ENCODE measurements at places on chromosomes 1 and 21.

DNA sequence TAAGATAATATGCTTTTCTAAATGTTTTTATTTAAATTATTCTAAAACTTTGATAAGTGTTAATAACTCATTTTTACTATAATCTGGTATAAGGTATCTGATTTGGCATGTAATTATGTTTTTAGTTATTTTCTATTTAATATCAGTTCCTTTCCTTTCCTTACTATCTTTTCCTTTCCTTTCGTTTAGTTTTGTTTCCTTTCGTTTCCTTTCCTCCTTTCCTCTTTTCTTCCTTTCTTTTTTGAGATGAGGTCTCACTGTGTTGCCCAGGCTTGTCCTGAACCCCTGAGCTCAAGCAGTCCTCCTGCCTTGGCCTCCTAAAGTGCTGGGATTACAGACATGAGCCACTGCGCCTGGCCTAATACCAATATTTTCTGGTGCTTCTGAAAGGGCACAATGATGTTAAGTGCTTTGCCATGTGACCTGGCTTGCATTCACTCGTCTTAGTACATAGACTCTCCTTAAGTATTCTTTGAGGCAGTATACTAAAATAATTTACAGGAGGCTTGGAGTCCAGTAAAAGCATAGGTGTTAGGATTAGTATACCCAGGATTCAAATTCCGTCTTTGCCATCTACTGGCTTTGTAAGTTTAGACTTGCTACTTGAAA is 18.7 kb downstream of the MIER1 start:
- no peak for DNase-seq

- DNase-seq, result no peak
Observed at GRCh38 chr1:109246141-109246551, 3.2 kb upstream of the CELSR2 start.

- DNase-seq, result no peak
Observed at GRCh38 chr1:162040657-162041056, 17.0 kb upstream of the OLFML2B start.

- DNase-seq, result no peak
Observed at GRCh38 chr1:247337250-247337746, 5.6 kb upstream of the ZNF496 start.

DNA sequence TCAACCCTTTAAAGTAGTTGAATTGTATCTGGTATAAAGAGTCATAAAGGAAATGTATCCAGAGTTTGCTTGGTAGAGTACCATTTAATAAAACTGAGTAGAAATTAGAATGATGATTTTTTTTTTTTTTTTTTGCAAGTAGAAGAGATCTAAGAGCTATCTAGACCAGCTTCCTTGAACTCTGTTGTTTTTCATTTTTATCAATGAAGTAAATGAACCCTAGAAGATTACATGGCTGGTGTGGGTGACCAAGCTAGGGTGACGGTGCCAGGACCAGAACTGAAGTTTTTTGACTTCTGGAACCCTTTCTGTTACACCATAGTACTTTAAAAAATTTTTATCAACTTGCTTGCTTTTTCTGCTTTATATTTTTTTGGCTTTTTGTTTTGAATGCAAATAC is 36.9 kb downstream of the MACO1 start:
- DNase-seq, result no peak

DNA sequence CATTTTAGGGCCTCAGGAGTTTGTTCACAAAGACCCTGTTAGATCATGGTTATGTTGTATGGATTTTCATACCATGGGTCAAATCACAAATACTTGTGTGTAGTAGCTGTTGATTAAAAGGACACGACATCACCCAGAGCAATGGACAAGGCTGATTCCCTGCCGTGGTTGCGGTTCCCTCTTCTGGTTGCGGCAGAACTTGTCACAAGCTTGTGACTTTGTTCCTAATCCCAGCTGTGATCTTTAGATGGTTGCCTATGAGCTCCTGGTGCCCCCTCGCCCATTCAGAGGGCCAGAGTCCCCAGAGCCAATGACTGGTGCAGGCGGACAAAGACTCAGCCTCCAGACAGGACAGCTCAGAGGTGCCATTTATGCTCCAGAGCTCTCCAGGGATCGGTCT is 11.8 kb upstream of the SDHB start:
- DNase-seq, result no peak

DNA sequence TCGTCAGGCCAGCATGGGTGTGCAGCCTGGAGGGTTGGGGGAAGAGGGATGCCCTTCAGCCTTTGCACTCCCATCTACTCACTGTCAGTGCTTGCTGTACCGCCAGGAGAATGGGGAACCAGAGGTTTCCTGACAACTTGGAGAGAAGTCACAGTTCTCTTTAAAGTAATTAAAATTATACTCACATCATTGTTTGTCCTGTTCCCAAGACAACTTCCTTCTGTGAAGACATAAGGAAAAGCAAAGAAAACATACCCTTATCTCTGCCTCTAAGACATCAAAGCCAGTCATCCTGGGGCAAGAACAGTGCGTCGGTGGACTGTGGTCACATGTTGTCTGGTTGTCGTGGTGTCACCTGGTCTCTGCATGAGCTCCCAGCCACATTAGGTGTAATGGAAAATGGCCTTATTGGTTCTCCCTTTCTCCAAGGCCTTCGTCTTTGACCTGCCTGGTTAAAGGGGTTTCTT is 17.6 kb downstream of the TRAF5 start:
- no peak for DNase-seq

GRCh38 chr1:183454377-183454776 is 17.9 kb upstream of the SMG7 start:
- no peak for DNase-seq

- DNase-seq, result no peak
Observed at GRCh38 chr21:46187814-46188213, 3.6 kb upstream of the SPATC1L start.

- peak; percentile 59 for DNase-seq
Observed at GRCh38 chr1:11664336-11665065, 501 bp downstream of the FBXO6 start.

DNA sequence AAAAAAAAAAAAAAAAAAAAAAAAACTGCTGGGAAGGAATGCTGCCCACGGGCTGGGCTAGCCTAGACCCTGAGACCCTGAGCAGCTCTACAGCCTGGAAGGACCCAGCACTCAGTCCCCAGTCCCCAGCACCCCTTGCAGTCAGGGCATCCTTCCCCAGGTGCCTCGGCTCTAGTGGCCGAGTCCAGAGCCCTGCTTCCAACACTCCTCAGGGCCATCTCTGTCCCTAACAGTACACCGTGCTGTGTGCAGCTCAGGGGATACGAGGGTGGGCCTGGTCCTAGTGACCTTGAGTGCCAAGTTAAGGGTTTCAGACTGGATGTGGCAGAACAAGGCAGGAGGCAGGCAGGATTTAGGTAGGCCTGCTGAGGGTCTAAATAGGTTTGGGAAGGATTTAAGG is 50.2 kb upstream of the LRP8 start:
- no peak for DNase-seq

- DNase-seq, result no peak
Observed at GRCh38 chr1:245566952-245567351, 412.2 kb downstream of the KIF26B start.

DNA sequence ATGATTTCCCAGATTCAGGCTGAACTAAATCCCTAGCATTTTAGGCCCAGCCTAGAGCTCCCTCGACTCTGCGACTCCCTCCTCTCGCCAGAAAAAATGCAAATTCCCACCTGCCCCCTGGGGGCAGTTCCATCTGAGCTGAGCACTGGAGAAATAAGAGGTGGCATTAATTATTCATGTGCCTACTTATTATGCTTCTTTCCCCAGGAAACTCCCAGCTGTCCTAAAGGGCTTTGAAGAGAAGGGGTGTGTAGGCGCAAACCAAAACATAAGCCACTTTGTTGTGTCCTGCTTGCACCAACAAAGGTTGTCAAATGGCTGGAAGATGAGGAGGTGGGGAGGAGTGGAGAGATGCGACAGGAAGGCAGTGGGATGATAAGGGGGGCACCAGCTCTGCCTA is 41.4 kb upstream of the GOLT1A start:
- DNase-seq, result no peak

GRCh38 chr21:39300587-39300986 is 12.8 kb downstream of the BRWD1 start:
- DNase-seq, result no peak

- DNase-seq, result no peak
Observed at GRCh38 chr21:18142655-18143054, 102.0 kb upstream of the CHODL start.

DNA sequence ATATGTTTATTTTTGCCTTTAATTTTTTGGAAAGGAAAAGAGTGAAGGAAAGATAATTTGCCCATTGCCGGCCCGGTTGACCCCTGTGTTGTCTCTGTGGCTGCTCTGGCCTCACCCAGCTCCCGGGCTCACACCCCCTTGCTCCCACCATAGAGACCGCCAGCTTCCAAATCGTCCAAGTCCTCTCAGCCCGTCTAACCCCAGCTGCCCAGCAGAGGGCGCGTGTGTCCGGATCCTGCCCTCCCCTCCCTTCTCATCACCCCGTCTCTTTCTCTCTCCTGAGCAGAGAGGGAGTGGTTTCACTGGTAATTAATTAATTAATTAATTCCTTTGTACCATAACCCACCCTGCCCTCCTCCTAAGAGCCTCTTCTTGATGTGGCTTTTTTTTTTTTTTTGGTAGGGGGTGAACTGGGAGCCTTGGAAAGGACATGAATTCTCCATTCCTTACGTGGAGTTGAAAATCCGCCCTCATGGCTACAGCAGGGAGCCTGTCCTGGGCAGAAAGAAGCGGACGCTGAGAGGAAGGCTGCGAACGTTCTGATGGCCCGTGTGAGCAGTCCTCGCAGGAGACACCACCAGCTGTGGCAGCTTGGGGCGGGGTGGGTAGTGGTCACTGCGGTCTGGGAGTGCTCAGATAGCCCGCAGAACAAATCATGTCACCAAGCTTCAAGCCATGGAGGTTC is 45.9 kb downstream of the KIAA0040 start:
- peak; percentile 72 for DNase-seq

GRCh38 chr1:220325306-220325995 is 53.2 kb upstream of the RAB3GAP2 start:
- DNase-seq, result no peak

- DNase-seq, result no peak
Observed at GRCh38 chr1:55955016-55955621, 624.2 kb downstream of the PLPP3 start.

DNA sequence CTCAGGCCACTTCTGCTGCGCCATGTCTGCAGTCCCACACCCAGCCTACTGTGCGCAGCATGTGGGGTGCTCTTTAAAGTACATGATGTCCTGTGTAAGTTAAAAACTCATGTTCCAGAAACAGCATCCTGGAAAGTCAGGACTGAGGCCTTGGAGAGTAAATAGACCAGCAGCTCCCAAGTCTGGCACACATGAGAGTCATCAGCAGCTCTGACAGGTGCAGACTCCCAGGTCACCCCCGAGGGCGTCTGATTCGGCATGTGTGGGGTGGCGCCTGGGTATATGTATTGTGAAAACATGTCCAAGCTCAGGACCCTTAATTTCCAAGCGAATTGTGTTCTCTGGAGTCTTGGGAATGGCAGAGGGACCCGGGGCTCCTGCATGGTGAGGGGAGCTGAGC is 120.1 kb upstream of the RUNX3 start:
- no peak for DNase-seq

DNA sequence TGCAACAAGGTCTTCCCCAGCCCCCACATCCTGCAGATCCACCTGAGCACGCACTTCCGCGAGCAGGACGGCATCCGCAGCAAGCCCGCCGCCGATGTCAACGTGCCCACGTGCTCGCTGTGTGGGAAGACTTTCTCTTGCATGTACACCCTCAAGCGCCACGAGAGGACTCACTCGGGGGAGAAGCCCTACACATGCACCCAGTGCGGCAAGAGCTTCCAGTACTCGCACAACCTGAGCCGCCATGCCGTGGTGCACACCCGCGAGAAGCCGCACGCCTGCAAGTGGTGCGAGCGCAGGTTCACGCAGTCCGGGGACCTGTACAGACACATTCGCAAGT is 3.8 kb downstream of the ZBTB18 start:
- no peak for DNase-seq

GRCh38 chr1:115596080-115596780 is 45.5 kb upstream of the VANGL1 start:
- no peak for DNase-seq

- peak; percentile 51 for DNase-seq
Observed at GRCh38 chr1:162703708-162704107, 71.4 kb downstream of the DDR2 start.

DNA sequence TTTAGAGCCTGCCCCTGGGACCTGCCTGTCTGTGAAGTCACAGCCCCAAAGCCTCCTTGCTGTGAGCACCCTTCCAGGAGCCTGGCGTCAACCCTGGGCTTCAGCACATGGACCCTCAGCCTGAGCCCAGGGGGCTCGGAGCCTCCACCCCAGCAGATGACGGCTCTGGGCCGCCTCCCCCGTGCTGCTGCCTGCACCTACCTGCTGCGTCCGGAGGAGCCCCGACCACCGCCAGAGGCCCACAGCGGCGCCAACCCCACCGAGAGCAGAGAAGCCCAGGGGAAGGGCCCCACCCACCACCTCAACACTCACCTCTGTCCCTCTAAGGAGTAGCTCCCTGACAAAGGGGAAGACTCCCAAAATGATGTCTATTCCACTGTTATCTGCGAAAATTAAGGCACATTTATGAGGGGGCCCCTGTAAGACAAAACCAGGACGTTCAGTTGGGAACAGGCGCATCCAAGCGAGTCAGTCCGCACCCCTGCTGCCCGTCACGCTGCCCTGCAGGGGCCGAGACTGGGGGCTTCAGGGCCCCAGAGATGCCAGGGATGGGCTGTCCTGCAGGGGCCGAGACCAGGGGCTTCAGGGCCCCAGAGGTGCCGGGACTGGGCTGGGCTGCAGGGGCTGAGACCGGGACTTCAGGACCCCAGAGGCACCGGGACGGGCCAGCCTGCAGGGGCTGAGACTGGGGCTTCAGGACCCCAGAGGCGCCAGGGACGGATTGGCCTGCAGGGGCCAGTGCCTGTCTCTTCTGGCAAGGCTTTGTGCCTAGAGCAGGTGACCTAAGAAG is 15.8 kb downstream of the PANK4 start:
- no peak for DNase-seq

- DNase-seq, result no peak
Observed at GRCh38 chr1:205249651-205250050, 21.9 kb downstream of the TMCC2 start.

DNA sequence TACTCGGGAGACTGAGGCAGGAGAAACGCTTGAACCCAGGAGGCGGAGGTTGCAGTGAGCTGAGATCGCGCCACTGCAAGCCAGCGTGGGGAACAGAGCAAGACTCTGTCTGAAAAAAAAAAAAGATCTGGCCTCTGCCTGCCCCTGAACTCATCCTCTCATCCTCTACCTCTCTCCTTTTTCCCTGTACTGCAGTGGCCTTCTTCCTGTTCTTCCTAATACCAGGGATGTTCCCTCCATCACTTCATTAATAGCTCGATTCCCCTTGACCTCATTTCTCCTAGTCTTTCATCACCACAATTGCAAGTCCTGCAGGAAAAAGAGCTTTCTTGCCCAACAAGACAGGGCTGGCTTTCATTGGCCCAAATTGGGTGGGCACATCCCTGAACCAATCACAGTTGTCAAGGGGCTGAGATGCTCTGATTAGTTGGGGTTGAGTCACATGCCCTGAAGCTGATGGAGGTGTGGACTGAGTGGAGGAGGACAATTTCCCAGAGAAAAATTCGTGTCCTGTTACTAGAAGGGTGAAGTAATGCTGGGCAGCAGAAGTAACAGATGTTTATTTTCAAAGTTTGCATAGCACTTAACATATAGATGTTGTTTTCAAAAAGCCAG is 86.8 kb upstream of the PUM1 start:
- no peak for DNase-seq

GRCh38 chr1:54360165-54361005 is 45.8 kb downstream of the SSBP3 start:
- no peak for DNase-seq

All from left cardiac atrium (tissue), 4 donors.